ENCODE measurements at places on chromosomes 5 and 9.

GRCh38 chr5:6395621-6396020 is 17.3 kb upstream of the MED10 start:
- DNase-seq: no peak

DNA sequence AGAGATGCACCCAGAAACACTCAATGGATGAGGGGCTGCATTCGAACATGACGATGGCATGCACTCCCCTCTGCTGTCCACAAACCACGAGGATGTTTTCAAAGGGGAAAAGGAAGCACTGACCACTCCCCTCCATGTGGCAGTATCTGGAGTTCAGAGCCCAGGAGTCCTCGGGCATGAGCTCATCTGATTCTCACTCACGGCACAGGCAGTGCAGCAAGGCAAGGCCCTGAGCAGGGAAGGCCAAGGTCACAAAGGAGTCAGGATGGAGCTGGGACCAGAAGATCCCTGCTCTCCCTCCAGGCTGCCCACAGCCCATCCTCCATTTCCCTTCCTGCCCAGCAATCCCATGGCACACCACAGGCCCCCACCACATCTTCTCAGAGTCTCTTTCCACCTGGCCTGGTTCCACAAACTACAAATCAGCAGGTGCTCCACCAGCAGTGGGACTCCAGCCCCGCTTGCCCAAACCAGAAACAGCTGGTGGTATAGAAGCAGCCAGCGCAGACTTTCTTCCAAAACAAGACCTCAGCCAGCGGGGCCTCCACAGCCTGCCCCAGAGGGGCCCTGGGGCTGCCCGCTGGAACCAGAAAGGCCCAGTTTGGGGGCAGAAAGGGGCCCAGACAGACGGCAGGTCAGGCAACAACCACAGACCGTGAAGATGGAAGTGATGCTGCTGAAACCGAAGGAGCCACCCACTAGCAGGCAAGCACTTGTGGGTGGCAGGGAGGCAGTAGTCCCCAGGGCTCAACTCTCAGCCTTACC is 12.2 kb downstream of the TNIP1 start:
- DNase-seq: no peak

GRCh38 chr5:145936401-145937131 is at the start of gene SH3RF2:
SH3RF2 (plus strand) TSS chr5:145936578; CDS start chr5:145937929, 1,351 bp downstream.
- DNase-seq: peak; percentile 42

DNA sequence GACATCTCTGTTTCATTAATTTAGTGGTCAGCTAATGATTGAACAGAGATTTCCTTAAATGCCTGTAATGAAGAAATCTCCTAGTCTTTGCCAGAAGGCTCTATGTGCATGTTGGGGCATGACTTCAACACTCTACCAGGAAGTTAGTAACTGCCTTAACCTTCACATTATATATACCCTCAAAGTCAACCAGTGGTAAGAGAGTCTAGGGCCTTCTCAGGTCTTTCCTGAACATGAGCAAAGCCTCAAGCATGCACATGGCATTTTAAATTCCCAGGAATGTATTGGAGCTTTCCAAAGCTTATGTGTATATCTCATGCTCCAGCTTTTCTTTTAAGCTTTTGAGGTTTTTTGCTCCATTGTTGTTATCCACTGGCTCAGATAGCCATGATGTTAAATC is 388.3 kb downstream of the ARRDC3 start:
- no peak for DNase-seq

GRCh38 chr9:113737517-113738271 is 138.4 kb upstream of the ZNF618 start:
- no peak for DNase-seq

DNA sequence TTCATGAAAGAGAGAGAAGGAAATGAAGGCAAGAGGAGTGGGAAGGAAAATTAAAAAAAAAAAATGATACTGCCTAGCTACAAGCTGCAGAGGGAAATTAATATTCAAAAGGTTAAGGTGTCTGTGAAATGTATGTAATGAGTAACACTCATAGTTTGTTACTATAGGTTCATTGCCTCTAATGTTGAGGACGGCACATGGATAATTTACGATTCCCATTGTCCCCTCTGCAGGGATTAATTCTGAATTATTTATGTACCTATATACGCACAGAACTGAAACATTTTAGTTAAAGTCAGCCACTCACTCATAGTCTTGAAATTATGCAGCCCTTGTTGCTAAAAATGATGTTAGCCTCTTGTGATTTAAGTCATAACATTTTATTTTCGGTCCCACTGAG is 869.1 kb downstream of the NR2F1-AS1 start:
- no peak for DNase-seq

DNA sequence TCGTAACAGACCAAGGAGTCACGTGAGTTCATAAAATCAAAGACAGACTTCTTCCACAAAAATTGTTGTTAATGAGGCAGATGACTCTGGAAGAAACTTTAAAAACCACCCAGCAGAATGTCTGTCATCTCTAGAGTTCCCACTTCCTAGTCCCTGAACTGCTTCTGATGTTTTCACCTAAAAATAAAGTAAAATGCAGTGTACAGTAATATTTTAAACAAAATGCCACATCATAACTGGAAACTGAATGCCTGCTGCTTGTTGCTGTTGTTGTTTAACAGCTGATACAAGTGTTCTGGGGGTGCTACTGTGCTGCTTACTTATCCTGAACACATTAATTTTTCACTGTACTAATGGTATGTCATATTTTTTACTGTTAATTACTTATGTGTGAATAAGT is 577.2 kb downstream of the MTRR start:
- no peak for DNase-seq

- DNase-seq: no peak
These were observed 275.2 kb downstream of the SMARCA2 start for GRCh38 chr9:2290382-2290781.

GRCh38 chr9:81035601-81036000 is 653.7 kb downstream of the TLE1 start:
- DNase-seq: no peak

GRCh38 chr9:106218854-106219253 is 524.5 kb downstream of the TMEM38B start:
- DNase-seq: no peak

DNA sequence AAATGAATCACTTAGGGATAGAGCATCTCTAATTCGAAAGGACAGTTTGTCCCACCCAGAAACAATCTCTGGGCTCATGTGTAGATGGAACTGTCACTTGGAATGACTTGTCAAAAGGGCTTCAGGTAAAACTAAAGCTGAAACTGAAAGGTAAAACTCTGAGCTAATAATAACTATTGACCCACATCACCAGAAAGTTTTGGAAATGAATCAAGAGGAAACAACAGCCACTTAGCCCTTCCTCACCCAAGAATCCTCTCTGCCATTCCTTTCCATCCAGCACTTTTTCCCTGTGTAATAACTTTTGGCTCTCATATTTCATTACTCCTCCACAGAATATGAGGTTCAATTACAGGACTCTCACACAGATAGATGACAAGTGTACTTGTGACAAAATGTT is 14.0 kb upstream of the GLRX start:
- DNase-seq: no peak

- no peak for DNase-seq
These were observed 250.0 kb upstream of the MPDZ start for GRCh38 chr9:13529321-13530104.

DNA sequence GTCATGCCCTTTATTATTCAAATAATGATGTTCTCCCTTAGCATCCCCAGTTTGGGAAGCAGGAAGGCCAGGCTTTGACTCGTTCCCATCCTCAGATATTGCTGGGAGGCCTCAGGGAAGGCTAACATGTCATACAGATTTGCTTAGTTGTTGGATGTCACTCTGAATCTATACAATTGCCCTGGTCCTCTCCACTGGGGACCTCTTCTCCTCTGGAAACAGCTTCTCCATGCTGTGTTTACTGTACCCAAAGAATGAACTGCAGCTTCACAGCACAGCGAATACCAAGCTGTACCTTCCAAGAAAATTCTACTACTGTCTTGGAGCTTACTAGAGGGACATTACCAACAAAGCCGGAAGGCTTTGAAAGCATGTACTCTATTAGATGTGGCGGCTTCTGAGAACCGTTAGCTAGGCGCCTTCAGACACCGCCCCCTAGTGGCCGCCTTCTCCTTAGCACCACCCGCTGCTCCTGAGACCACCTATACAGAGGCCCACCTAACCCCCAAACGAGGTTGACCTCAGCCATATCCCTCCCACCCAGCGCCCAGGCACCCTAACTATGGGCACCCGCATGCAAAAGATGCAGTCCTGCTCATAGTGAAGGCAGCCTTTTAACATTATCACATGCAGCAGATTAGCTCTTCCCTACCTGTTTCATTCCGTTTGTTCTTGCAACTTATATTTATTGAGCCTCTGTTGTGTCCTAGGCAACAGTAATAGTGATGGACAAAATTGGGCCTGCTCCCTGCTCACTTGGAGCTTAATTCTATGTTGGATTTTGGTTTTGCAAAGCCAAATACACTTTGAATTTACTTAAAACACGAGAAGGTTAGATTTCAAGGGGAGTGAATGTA is 34.9 kb upstream of the FOXI1 start:
- no peak for DNase-seq

DNA sequence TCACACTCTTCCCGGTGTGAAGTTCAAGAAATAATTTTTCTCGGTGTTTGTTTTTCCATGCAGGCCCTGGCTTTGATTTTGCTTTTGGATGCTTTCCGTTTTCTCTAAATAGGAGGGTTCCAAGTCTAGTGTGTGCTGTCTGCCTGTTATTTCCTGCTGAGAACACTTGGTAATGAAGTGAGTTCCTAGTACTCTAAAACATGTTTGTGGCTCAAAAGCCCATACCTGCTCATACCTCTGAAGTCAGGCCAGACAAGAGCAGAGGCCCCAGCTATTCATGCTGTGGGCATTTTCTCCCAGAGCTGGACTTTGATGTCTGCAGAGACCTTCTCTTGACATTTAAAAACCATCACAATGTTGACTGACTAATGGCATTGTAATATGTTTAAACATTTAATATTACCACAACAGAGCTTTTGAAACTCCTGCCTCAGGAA is 211.2 kb downstream of the GOLPH3 start:
- DNase-seq: no peak
